ENCODE measurements at places on chromosomes 3 and 15. TPM values are rescaled to one million over a fixed set of nuclear protein-coding genes. Genes with fewer than 3 reads are reported as not detected.
A peak's percentile ranks its signal among the peaks of the same experiment; 100 is the strongest.

The CMTM8 gene
- total RNA-seq, result 3.9 TPM

The CCDC12 gene
- total RNA-seq, result 76.2 TPM

DNA sequence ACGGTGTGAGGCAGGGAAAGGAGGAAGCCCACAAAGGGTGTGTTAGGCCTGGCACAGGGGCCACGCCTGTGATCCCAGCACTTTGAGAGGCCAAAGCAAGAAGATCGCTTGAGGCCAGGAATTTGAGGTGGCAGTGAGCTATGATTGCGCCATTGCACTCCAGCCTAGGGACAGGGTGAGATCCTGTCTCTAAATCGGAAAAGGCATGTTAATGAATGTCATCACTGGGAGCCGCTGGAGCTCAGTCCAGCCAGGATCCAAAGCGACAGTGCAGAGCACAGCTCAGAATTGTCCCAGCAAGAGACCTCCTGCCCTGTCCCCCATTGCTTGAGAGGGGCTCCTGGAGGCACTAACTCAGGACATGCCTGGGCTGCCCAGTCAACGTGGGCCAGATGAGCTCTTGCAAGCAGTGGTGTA, 15.0 kb upstream of the FBLN2 start:
- no peak overlapping the region for H3K4me3 ChIP-seq
- H3K27ac ChIP-seq, result peak overlapping the region; percentile 65
- H3K27me3 ChIP-seq, result peaks cover 61% of the 10 kb centered on the region
- H3K36me3 ChIP-seq, result no peaks in the 10 kb centered on the region

- no peak overlapping the region for H3K27ac ChIP-seq
- H3K4me3 ChIP-seq, result no peak overlapping the region
- no peaks in the 10 kb centered on the region for H3K27me3 ChIP-seq
- H3K36me3 ChIP-seq, result no peaks in the 10 kb centered on the region
Measured at GRCh38 chr3:158352551-158352950, 218.4 kb upstream of the MLF1 start.

The SNTN gene
- not detected for total RNA-seq

- no peak overlapping the region for H3K4me3 ChIP-seq
- H3K36me3 ChIP-seq, result no peaks in the 10 kb centered on the region
- no peaks in the 10 kb centered on the region for H3K27me3 ChIP-seq
- no peak overlapping the region for H3K27ac ChIP-seq
Measured at GRCh38 chr15:34353627-34354026, 10.5 kb downstream of the NUTM1 start.

- DNase-seq, result no peak
- H3K4me1 ChIP-seq, result no peaks in the 10 kb centered on the region
- no peak overlapping the region for H3K27ac ChIP-seq
- peaks cover 51% of the 10 kb centered on the region for H3K27me3 ChIP-seq
- no peak overlapping the region for H3K4me3 ChIP-seq
Measured at GRCh38 chr15:59812889-59813288, 123.8 kb upstream of the BNIP2 start.

GRCh38 chr15:87746333-87746732, 510.2 kb downstream of the NTRK3 start:
- no peak overlapping the region for H3K4me3 ChIP-seq
- H3K4me1 ChIP-seq, result no peaks in the 10 kb centered on the region
- H3K27me3 ChIP-seq, result no peaks in the 10 kb centered on the region
- H3K27ac ChIP-seq, result no peak overlapping the region

DNA sequence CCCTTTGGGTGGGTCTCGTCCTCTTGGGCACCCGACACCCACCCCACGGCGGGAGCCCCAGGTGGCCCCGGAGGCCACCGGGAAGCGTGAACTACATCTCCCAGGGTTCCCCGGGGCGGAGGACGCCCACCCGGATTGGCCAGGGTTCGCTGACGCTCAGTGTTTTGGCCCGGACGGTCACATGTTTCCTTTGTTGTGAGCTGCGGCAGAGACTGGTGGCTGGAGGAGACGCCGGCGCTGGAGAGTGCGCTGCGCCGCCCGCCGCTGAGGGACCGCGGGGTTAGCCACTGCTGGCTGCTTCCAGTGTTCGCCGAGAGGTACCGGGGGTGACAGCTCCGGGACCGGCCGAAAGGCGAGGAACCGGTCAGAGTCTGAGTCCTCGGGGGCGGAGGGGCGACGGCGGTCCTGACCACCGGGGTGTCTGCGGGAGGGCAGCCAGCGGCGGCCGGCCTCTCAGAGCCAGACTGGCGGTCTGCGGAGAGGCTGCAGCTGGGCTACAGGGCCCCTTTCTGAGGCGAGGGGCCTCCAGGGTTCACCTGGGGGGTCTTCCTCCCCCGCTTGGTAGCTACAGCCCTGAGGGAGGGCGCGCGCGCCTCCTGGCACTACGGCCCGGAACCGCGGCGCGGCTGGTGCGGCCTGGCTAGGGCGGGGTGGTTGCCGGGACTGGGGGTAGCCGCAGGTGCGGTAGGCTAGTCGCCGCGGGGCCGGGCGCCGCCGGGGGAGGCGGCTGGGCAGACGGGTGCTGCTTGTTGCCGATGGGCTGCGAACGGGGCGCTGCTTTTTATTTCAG, at the start of gene KLHL24:
Gene KLHL24, plus strand, starts transcription at position 193 of the 790 bp plus-strand sequence. CDS start 14,734 bp downstream, outside the sequence.
- DNase-seq, result peak; percentile 55
- H3K27ac ChIP-seq, result peak within 1 kb of the TSS; percentile 100
- no peaks in the 10 kb centered on the region for H3K36me3 ChIP-seq
- H3K4me1 ChIP-seq, result no peaks in the 10 kb centered on the region
- no peaks in the 10 kb centered on the region for H3K27me3 ChIP-seq
- H3K4me3 ChIP-seq, result peak within 1 kb of the TSS; percentile 99

- H3K27me3 ChIP-seq, result no peaks in the 10 kb centered on the region
- no peaks in the 10 kb centered on the region for H3K36me3 ChIP-seq
- no peak overlapping the region for H3K4me3 ChIP-seq
- H3K27ac ChIP-seq, result no peak overlapping the region
- no peak for DNase-seq
Measured at GRCh38 chr3:126146034-126146433, 34.4 kb downstream of the ALDH1L1 start.

All from esophagus squamous epithelium (tissue), 5 donors.